ENCODE measurements at places on chromosomes 16 and 17. TPM values are rescaled to one million over a fixed set of nuclear protein-coding genes. Genes with fewer than 3 reads are reported as not detected.

ALKBH5 gene
- 112 TPM for polyA plus RNA-seq

GUCY2D gene
- 0.09 TPM for polyA plus RNA-seq

SULT1A1 gene
- 29.1 TPM for polyA plus RNA-seq

TSPAN10 gene
- 0.27 TPM for polyA plus RNA-seq

CCDC102A gene
- polyA plus RNA-seq: 9.0 TPM

CSH1 gene
- polyA plus RNA-seq: not detected

SMIM5 gene
- 13.5 TPM for polyA plus RNA-seq

LGALS9 gene
- 13.8 TPM for polyA plus RNA-seq

DNAAF8 gene
- polyA plus RNA-seq: 1.3 TPM

ABCC3 gene
- polyA plus RNA-seq: 1.4 TPM

SLC6A4 gene
- polyA plus RNA-seq: 1.2 TPM

CCL1 gene
- polyA plus RNA-seq: not detected

SPNS3 gene
- 0.23 TPM for polyA plus RNA-seq

RNF227 gene
- polyA plus RNA-seq: 1.5 TPM

RASL10B gene
- 37.2 TPM for polyA plus RNA-seq

PIK3R6 gene
- polyA plus RNA-seq: 0.86 TPM

KLHL10 gene
- polyA plus RNA-seq: 0.09 TPM

RPA1 gene
- 28.0 TPM for polyA plus RNA-seq

TMEM235 gene
- polyA plus RNA-seq: not detected

DYNC1LI2 gene
- 42.0 TPM for polyA plus RNA-seq

DPEP1 gene
- polyA plus RNA-seq: 0.18 TPM

MPO gene
- 0.07 TPM for polyA plus RNA-seq

SLC16A6 gene
- polyA plus RNA-seq: 0.23 TPM

RHBDL1 gene
- 2.3 TPM for polyA plus RNA-seq

FBXW10 gene
- polyA plus RNA-seq: 0.11 TPM

SENP3 gene
- polyA plus RNA-seq: 45.2 TPM

PIK3R5 gene
- 2.0 TPM for polyA plus RNA-seq

GPR139 gene
- polyA plus RNA-seq: not detected

LDHD gene
- 56.5 TPM for polyA plus RNA-seq

ASPSCR1 gene
- 20.1 TPM for polyA plus RNA-seq

FSCN2 gene
- polyA plus RNA-seq: 0.48 TPM

KRTAP2-3 gene
- polyA plus RNA-seq: not detected

Measured in right cardiac atrium (tissue), 5 donors.